CD4-positive, alpha-beta T cell treated with Interleukin-4 for 1 hour (primary cell): ENCODE measurements at places on chromosomes 3 and 15.
A peak's percentile ranks its signal among the peaks of the same experiment; 100 is the strongest.

DNA sequence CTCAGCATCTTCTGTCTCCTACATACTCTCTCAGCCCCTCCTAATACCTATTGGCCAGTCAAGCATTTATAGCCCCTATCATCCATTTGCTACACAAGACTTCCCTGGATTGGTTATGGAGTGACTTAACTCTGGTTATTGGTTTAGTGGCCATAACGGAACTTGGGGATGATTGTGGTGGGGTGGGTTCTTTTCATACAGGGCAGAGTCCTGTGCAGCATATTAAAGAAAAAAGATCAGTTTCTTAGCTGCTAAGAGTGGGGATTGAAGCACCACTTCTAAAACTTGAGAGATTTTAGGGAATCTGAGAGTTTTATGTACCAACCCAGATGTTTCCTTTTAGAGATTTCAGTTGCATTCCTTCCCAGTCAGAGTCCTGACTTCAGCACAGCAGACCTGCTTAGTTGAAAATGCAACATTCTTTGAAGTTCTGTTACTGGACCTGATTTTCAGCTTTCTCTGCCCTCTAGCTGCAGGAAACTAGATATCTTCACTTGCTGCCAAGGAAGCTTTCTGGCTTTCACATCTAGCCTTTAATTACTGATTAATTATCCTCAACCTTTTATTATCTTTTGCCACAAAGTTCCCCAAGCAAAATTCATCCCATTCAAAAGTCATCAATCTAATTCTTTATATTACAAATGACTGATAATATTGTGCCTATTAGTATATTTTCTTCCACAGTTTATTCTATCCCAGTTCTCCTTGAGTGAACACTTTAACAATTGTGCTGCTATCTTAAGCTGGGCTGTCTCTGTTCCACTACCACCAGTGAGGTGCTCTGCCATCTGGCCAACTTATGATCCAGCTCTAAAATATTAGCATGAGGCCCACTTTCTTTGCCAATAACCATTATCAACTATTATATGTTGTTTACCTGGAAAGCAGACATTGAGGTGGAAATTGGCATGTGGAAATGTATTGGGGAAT is 906.0 kb upstream of the ALCAM start:
- no peak for DNase-seq

- DNase-seq, result no peak
These were observed 40.7 kb downstream of the DENND6A start for GRCh38 chr3:57652203-57652602.

DNA sequence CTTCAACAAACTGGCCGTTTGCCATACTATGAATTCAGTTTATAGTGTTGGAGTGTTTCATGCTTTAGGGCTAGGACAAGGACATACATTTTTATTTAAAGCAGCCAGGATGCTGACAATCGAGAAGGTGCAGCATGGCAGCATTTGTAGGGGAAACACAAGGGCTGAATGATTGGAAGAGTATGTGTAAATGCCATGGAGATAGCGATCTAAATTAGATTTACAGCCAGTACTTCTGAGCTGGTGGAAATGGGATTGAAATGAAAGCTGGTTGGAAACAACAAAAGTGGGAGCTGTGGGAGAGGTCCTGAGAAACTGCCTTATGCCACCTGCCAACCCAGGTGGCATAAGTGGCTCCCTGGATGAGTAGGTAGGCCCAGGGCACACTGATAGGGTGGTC is 209.9 kb upstream of the MRPL3 start:
- DNase-seq, result no peak

DNA sequence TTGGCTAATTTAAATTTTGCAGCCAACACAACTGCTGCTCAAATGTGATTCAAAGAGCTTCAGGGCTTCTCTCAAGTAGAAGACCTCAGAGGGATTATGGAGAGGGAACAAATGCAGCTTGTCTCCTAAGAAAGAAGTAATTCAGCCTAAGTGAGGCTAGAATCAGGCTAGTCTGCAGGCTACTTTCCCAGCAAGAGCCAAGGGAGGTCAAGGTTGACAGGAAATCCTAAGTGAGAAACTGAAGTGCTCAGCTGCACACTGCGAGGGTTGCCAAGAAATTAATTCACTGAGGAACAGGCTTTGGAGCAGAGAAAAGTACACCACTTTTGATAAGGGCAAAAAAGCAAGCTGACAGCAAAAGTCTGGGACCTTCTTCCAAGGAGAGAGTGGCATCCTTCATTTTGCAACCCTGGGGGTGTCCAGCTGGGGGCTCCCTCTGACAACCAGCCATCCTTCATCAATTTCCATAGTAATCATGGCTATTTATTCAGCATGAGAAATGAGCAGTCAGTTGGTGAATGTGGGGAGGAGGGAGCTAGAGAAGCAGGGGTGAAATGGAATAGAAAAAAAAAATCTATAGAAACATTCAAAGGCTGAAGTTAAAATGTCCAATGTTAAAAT is 646.4 kb upstream of the ADAMTS9 start:
- DNase-seq, result no peak

GRCh38 chr3:22887664-22888291 is 315.3 kb upstream of the UBE2E2 start:
- no peak for DNase-seq

DNA sequence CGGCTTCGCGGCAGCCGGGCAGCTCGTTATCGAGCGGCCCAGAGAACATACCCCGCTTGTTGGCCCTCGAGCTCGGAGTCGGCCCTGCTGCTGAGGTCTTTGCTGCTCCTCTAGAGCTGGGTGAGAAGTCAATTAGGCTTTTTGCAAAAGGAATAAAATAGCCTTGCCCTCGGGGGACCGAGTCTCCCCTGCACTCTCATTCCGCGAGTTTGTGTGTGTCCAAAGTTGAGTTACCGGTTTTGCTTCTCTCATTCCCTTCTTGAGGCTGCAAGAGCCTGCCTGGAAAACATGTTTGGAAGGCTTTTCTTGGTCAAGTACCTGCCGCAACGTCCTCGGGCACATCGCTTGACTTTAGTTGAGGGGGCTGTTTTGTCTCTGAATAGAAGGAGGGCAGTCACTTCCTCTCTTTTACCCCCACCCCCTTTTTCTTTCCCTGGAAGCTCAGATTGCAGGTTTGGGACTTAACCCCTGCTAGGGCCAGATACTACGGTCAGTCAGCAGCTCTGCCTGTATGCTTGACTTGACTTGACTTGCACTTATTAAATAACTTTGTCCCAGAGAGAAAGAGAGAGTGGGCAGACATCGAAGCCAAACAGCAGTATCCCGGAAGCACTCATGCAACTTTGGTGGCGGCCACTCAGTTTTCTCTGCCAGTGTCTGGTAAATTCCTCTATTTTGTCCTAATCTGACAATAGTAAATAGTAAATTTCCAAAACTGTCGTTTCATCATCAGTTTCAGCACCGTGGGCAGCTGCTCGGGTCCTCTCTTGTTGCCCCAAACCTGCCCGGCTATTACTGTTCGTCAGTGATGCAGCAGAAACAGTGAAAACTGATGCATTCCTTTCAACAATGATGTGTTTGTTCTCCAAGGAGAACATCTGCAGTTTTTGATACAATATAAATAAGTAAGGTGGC is 609 bp downstream of the RNF13 start:
- peak; percentile 30 for DNase-seq

DNA sequence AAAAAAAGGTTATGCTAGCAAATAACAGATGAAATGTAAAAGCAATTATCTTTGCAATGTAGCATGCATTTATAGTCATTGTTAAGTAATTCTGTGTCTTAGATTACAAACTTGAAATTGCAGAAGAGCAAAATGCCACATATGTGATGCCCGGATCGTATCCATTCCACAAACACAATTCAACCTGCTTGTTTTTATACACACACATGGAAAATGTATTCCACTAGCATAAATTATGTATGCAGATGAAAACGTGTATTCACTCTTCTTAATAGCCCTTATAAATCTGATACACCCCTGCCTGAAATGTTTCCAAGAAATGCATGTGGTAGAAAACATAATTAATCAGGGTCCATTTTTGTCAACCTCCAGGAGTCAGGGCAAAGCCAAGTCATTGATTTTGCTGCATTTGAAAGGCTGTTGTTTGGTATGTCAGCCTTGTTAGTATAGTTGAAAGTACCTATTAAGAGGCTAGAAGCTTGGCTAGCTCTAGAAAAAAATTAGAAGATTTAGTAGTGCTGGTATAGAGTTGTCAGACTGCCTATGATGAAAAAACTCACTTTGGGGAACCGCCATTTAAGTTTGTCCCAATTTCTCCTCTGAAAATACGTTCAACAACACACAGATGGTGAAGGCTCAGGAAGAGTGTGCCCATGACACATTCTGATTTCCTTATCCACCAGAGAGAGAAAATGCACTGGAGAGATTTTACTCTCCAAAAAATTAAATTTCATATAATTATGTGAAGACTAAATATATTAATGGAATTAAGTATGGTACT is 69.2 kb upstream of the TMC3 start:
- DNase-seq, result no peak

- no peak for DNase-seq
These were observed 12.2 kb downstream of the ADPGK start for GRCh38 chr15:72771329-72771725.

- DNase-seq, result no peak
These were observed 100.4 kb downstream of the MYO5A start for GRCh38 chr15:52428297-52428696.

DNA sequence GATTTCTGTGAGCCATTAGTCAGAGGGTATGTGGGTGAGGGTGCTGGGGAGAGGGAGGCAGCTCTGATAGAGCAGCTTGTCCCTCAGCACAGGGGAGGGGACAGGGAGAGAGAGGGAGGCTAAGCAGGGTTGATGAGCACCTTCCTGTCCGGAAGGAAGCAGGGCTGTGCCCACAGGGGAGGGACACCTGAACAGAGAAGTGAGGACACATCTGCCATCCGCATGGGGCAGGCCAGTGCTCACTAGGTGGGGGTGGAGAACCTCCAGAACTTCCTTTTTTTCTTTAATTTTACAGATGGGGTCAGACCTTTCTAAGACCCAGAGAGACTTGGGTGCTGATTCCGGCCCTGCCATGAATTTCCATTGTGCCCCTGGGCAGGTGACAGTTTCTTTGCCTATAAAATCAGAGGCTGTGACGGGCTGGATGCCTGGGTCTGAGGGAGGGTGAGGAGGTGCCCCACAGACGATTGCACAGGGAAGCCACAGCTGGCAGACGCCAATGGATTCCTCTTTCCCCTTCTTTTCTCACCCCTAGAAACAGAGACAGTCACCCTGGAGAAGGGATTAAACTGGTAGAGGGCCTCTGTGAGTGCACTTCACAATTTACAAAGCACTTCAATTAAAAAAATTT is 4.1 kb upstream of the TGM5 start:
- DNase-seq, result peak; percentile 66

GRCh38 chr3:189277711-189278110 is 105.9 kb downstream of the TPRG1 start:
- no peak for DNase-seq

DNA sequence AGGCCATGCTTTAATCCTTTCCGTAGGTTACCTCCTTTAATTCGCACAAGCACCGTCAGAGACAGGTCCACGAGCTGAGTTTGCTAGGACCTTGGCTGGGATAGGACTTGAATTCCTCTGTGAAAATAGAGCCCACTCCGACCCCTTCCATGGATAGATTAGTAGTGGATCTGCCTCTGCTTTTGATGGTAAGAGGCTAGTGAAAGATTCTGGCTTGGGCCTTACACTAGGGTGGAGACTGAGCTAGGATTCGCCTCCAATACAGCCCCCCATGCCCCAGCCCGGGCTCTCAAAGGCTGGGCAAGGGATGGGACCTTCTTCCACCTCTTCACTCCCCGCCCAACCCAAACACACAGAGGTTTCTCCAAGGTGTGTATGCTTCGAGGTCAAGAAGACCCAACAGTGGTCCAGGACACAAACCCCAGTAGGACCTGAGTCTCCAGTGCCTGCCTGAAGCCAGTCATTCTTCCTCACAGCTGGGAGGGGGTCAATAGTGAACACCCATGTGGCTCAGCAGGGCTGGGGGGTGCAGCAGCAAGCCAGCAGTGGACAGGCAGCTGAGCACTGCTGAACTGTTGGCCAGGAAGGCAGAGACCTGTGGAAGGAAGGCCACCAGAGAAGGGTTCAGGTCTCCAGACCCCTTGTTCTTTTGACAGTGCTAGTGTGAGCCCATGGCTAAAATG is 75.7 kb downstream of the SPSB4 start:
- no peak for DNase-seq

GRCh38 chr3:95029644-95030043 is 966.8 kb downstream of the NSUN3 start:
- no peak for DNase-seq

DNA sequence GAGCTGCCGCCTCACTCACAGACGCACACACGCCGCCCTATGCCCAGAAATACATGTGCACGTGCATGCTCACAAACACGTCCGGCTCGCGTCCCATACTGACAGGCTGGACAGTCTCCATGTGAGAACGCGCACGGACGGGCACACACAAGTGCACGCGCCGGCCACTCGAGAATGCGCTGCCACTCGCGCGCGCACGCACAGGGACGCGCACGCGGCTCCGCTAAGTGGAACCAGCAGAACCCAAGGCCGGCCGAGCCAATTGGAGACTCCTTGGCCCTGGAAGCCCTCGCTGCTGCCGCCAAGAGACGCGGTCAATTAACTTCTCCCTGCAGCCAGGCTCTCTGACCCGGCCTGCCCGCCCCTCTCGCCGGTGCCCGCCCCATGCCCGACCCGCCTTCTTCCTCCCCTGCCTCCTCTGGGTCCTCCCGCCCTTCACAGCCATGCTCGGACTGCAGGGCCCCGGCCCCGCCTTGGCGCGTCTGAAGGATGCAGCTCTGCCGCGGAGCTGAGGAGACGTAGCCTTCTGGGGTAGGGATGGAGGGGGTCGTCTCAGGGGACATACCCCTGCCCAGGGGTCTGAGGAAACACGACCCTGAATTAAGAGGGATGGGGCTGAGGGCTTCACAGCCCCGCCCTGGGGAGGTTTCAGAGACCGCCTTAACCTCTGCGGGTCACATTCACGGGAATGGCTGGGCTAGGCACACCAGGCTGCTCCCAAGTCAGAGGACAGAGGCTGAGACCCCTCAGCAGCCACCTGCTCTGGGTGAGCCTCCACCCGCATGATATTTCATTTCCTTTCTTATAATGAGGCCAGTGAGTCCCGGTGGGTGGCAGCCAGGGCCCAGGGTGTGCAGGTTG is 15.0 kb downstream of the PTH1R start:
- peak; percentile 52 for DNase-seq

GRCh38 chr3:107740992-107741896 is 218.5 kb downstream of the BBX start:
- DNase-seq, result no peak

GRCh38 chr3:30245858-30246622 is 360.4 kb upstream of the TGFBR2 start:
- no peak for DNase-seq

DNA sequence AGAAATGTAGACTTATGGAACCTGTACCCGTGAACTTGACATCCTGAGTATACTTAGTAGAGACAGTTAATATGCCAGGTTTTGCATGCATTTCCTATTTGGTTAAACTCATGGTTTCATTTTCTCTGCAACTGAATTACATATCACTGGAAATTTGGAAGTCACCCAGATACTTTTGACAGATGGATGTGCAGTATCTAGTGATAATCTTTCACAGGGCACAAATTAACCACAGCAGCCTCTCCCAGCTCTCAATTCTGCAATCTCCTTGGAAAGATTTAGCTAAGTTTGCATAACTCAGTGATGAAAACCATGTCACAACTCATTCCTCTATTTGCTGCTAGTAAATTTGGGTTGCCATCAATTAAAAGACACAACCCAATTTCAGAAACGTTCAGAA is 162.3 kb upstream of the TPM1 start:
- DNase-seq, result no peak

GRCh38 chr3:108407886-108408285 is 102.5 kb downstream of the MYH15 start:
- DNase-seq, result no peak
